ENCODE measurements at places on chromosomes 3 and 15. TPM values are rescaled to one million over a fixed set of nuclear protein-coding genes. Genes with fewer than 3 reads are reported as not detected.

EBLN2 gene
- 6.7 TPM for total RNA-seq

TPRG1 gene
- total RNA-seq, result 0.13 TPM

SLC15A2 gene
- 0.07 TPM for total RNA-seq

TMEM266 gene
- not detected for total RNA-seq

ZNF774 gene
- total RNA-seq, result 0.92 TPM

- DNase-seq, result no peak
Measured at GRCh38 chr3:181264486-181264885, 274.9 kb upstream of the DNAJC19 start.

GRCh38 chr3:55164876-55165275, 237.0 kb upstream of the LRTM1 start:
- DNase-seq, result no peak

DNA sequence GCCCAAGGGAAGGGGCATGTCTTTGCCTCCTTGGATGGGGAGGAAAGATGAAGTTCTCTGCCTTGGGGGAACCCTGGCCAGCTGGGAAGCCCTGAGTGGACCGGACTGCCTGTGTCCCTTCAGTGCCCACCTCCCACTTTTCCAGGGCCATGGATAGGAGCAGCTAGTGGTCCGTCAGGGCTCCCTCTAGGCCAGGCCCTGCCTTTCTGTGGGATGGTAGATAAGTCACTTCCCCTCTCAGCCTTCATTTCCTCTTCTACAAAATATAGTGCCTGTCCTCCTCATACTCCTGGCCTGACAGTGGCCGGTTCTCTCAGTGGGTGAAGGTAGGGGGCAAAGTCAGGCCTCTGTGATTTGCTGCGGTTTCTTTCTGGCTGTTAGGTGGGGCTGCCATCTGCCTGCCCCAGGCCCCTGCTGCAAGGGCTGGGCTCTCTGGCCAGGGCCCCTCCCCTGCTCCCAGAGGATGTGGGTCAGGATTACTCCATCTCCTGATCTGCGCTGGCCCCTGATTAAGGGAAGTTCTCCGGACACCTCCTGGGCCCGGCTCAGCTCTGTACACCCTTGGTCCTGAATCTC, 1.4 kb downstream of the PLEKHO2 start:
- no peak for DNase-seq

GRCh38 chr3:4413467-4413866, 53.6 kb downstream of the SUMF1 start:
- no peak for DNase-seq

DNA sequence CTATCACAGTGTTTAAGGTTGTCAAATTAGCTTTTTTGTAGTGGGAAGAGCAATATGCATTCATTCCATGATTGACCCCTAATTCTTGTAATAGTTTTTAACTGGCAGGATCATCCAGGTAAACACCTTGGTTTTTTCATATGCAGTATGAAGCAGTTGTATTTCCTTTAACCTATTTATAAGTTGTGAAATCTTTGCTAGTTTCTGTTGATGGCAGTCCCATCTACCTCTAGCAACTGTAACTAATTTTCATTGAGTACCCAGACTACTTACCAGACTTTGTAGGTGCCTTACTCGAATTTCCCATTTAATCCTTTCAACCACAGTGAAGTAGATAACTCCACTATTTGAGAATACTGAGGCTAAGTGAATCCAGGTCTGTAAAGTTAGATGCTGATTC, 6.1 kb downstream of the FXR1 start:
- DNase-seq, result no peak

DNA sequence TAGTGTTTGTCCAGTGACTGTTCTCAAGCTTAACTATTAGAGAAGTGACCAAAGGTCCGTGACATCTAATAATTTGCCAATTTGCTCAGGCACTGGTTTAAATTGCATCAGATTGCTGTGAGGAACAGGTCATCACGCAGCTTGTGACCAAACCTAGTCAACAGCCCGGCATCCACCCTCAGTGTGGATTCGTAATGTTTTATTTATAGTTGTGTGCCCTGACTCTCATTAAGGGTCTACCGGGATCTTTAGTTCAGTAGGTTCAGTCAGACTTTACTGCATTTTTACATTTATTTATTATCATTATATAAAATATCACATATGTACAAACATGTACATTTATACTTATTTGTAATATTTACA, 46.4 kb upstream of the PGPEP1L start:
- DNase-seq, result no peak

- no peak for DNase-seq
Measured at GRCh38 chr3:51682526-51682925, 11.5 kb downstream of the TEX264 start.

DNA sequence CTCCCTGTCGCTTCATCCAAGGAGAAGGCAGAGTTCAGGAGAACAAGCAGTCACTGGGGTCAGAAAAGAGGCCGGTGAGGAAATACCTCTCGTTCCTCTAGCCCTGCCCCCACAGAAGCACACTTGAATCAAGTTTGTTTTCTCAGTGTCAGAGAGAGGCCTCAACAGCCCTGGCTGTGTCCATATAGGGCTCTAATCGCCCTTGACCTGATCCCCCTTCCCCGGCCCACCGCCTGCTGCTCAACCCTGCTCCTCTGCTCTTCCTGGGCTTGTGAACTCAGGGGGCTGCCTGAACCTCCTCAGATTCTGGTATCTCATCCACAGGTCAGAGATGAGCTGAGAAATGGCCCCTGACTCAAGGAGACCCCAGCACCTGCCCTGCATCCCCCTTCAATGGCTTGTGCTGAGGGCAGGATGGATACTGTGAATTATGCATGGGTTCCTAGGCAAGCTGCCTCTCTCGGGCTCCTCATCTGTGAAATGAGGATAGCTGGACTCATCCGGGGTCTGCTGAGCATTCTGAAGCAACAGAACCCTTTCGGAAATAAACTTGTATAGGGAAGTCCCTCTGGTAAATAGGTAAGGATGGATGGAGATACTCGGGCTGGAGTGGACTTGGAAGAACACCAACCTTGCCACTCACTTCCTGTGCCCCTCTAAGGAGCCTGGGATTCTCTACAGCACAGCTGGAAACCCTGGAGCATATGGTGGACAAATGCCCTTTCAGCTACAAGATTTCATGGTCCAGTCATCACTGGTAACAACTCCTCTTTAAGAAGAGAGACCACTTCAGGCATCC, 147.5 kb downstream of the STT3B start:
- DNase-seq, result no peak

GRCh38 chr15:100284191-100284590, 57.6 kb downstream of the ADAMTS17 start:
- no peak for DNase-seq

- DNase-seq, result no peak
Measured at GRCh38 chr15:58165661-58166060, 27.5 kb downstream of the AQP9 start.

- DNase-seq, result no peak
Measured at GRCh38 chr3:2765002-2765579, 345.1 kb downstream of the IL5RA start.

DNA sequence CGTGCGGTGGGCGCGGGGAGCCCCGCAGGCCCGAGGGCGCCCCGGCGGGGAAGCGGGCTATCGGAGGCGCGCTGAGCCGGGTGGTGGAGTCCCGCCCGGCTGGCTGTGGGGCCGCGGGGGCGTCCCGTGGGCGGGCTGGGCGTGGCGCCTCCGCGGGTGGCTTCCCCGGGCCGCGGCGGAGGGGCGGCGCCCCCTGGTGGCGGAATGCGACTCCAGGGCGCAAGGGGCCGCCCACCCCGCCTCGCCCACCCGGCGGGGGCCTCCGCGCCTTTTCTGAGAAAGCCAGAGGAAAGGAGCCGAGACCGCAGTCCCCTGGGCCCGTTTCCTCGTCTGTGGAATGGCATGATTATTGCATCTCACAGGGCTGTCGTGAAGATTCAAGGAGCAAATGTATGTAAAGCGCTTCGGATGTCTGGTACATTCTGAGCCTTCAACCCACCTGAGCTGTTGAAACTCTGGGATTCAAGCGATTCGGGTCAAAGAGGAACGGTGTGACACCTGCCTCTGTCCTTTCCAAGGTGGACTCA, 31.9 kb upstream of the RAB6B start:
- no peak for DNase-seq

DNA sequence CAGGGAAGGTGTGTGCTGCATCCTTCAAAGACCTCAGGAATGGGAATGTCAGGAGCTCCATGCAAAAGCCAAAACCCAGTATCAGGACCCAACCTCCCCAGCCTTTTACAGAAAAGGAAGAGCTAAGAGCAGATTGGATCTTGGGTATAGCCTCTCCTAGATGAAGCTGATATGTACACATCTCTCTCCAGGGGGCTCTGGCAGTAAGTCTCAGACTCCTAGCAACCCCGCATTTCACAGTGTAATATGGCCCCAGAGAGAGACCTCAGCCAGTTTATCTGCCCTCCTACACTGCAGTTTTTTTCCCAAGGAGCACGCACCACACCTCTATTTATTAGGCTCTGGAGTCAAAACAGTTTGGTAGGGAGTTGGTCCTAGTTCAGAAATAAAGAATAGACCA, 88.2 kb downstream of the RBPMS2 start:
- DNase-seq, result no peak

GRCh38 chr3:15354485-15354884, 22.1 kb upstream of the SH3BP5 start:
- DNase-seq, result no peak
